ENCODE measurements at places on chromosomes 7 and 10.

DNA sequence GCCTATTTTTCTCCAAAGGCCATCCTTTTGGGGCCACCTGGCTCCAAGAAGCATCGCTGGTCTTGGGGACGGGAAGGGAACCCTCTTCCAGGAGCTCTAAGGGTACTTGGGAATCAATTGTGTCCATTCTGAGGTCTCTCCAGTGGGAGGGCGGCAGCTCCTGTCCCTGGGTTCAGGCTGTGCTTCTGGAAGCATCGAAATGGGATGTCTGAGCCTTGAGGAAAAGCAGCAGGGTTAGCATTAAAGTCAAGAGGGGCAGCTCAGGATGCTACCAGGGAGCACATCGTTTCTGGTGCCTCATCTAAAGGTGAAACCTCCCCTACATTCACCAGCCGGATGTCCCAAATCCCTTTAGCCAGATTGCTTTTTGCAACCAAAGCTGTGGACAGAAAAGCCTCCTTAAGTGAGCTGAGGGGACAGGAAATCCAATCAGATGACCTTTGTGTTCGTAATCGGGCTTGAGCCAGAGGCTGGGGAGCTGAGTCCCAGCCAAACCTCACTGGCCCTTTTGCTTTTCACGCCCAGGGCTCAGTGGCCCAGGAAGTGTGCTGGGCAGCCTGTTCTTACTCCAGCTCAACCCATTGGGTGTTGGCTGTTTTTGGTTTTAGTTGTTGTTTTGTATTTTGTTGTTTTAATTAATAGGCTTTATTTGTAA is 88.8 kb upstream of the ANLN start:
- no peak for DNase-seq

- DNase-seq, result no peak
Measured at GRCh38 chr7:116139007-116139406, 71.3 kb upstream of the TES start.

- DNase-seq, result no peak
Measured at GRCh38 chr10:89531359-89531758, 4.0 kb downstream of the SLC16A12 start.

DNA sequence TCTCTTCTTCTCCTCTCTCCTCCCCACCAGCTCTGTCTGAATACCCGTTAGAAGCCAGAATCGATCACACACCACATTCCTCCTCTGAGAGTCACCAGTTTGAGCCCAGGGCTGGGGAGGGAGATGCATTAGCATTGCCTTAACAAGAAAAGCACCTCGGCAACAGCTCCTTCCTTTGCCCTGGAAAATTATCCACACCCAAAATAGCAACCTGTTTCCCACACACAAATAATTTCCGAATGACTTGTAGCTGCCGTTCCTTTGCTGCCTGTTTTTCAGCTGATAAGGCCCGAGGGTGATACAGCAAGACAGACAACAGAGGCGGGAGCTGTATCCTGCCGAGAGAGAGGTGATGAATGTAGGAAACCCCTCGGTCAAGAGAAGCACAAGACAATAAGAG is 91.3 kb downstream of the CPXM2 start:
- DNase-seq, result no peak

DNA sequence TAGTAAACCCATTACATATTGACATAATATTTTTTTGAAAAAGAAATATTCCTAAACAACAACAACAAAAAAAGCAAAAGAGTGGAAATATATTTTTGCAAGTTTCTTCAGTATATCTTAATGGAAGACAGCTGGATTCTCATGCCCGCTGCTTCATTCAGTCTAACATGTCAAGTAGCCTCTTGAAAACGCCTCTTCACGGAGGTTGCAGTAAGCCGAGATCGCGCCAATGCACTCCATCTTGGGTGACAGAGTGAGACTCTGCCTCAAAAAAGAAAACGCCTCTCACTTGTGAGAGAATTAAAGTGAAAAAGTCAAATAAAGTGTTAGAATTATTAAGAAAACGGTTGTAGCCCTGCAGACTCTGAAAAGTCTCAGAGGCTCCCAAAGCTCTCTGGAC is 1.3 kb downstream of the CUTC start:
- no peak for DNase-seq

DNA sequence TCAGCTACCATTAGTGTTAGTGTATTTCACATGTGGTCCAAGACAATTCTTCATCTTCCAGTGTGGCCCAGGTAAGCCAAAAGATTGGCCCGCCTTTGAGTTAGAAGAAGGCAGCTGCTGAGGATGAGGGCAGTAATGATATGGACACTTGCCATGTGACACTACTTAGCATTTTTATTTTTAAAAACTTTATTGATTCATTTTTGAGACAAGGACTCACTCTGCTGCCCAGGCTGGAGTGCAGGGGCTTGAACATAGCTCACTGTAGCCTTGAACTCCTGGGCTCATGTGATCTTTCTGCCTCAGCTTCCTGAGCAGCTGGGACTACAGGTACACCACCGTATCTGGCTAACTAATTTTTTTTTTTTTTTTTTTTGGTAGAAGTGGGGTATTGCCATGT is 12.3 kb upstream of the ACTR3B start:
- DNase-seq, result no peak

GRCh38 chr10:113304726-113305125 is 248.1 kb upstream of the HABP2 start:
- DNase-seq, result no peak

Measured in HEK293T (cell line).